ENCODE measurements at places on chromosomes 5 and 9. TPM values are rescaled to one million over a fixed set of nuclear protein-coding genes. Genes with fewer than 3 reads are reported as not detected.

The LIX1 gene
- 0.04 TPM for polyA plus RNA-seq

- no peak overlapping the region for H3K27ac ChIP-seq
- no peaks in the 10 kb centered on the region for H3K36me3 ChIP-seq
- H3K4me3 ChIP-seq, result no peak overlapping the region
Observed at GRCh38 chr5:74389531-74390305, 250.8 kb downstream of the ENC1 start.

GRCh38 chr5:96734871-96735325 is 72.7 kb downstream of the CAST start:
- no peak for DNase-seq
- H3K27me3 ChIP-seq, result no peaks in the 10 kb centered on the region
- H3K4me3 ChIP-seq, result no peak overlapping the region
- H3K27ac ChIP-seq, result no peak overlapping the region
- no peaks in the 10 kb centered on the region for H3K4me1 ChIP-seq

DNA sequence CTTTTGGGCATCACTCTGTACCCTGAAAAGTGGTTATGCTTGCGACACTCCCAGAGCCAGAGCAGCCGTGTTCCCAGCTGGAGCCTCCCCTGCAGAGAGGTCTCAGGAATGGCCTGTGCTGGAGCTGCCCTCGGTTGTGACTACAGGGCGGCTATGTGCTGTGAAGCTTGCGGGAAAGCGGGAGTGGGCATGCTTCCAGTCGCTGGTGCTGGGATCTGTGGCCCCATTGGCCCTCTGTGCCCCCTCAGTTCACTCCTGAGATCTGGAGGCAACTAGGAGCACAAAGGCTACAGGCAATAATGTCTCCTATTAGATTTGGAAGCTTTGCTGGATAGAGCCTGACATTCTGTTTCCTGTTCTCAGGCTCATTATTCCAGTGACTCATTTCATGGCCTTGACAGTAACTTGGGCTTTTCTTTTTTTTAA is 56.9 kb downstream of the GPR107 start:
- H3K27me3 ChIP-seq, result no peaks in the 10 kb centered on the region
- H3K36me3 ChIP-seq, result peaks cover 3% of the 10 kb centered on the region
- H3K27ac ChIP-seq, result no peak overlapping the region
- peaks cover 6% of the 10 kb centered on the region for H3K4me1 ChIP-seq
- H3K4me3 ChIP-seq, result no peak overlapping the region
- DNase-seq, result no peak

DNA sequence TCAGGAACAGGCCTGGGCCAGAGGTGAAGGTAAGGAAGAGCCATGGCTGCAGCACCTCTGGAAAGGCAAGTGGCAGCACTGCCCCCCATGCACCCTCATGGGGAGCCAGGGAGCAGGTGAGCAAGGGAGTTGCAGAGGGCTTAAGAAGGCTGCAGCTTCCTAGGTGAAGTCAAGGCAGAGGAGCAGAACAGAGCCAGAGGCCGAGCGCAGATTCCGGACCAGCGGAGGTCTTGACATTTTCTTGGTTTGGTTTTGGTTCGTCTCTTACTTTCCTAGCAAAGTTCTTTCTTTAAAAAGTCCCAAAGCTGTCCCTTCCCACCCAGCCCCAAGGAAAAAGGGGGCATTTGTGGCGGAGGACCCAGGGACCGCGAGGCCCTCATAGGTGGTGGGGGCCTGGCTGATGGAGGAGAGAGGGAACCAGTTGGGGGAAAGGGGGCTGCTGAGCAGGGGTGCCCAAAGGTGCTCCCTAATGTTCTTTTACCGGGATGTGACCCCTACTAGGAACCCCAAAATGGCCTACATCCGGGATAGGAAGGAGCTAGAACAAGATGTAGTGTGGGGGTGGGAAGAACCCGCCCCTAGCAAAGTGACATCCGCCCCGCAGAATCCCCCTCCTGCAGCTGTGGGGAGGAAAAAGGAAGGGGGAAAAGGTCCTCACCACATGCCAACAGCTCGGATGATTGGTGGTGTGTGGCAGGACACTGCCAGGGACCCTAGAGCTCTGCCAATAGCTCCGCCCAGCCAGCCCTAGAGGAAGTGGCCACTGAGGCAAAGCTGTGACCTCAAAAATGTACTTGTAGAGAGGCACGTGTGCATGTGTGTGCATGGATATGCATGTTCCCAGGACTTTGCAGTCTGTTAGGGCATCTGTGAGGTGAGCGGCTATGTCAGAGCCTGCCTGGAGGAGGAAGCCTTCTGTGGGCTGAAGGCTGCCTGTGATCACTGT is 914 bp upstream of the CD72 start:
- H3K27ac ChIP-seq, result peak overlapping the region; percentile 57
- peak; percentile 74 for DNase-seq
- no peaks in the 10 kb centered on the region for H3K36me3 ChIP-seq

The IL31RA gene
- not detected for polyA plus RNA-seq

The DIPK1B gene
- polyA plus RNA-seq, result 0.08 TPM

The RPP25L gene
- 26.1 TPM for polyA plus RNA-seq

DNA sequence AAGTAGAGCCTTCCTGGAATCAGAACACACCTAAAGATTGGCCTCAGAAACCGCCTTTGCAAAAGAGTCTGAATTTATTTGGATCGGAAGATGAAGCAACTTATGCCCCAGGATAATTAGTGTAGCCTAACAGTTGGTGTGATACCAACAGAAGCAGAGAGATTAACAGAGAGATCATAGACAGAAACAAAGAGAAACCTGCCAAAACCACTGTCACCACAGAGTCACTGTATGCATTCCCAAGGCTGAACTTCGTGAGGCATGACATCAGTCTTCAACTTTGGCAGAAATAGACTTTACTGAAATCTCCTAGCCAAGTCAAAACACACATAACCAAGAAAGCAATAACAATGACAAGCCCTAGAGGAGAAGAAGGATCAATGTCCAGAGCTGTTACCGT is 361.8 kb downstream of the ELAVL2 start:
- no peak for DNase-seq
- H3K27me3 ChIP-seq, result no peaks in the 10 kb centered on the region
- H3K27ac ChIP-seq, result no peak overlapping the region

- H3K36me3 ChIP-seq, result no peaks in the 10 kb centered on the region
- H3K4me3 ChIP-seq, result no peak overlapping the region
- no peaks in the 10 kb centered on the region for H3K27me3 ChIP-seq
- no peak for DNase-seq
- H3K4me1 ChIP-seq, result peaks cover 9% of the 10 kb centered on the region
Observed at GRCh38 chr5:115978779-115979178, 16.5 kb downstream of the LVRN start.

The OR1Q1 gene
- not detected for polyA plus RNA-seq

DNA sequence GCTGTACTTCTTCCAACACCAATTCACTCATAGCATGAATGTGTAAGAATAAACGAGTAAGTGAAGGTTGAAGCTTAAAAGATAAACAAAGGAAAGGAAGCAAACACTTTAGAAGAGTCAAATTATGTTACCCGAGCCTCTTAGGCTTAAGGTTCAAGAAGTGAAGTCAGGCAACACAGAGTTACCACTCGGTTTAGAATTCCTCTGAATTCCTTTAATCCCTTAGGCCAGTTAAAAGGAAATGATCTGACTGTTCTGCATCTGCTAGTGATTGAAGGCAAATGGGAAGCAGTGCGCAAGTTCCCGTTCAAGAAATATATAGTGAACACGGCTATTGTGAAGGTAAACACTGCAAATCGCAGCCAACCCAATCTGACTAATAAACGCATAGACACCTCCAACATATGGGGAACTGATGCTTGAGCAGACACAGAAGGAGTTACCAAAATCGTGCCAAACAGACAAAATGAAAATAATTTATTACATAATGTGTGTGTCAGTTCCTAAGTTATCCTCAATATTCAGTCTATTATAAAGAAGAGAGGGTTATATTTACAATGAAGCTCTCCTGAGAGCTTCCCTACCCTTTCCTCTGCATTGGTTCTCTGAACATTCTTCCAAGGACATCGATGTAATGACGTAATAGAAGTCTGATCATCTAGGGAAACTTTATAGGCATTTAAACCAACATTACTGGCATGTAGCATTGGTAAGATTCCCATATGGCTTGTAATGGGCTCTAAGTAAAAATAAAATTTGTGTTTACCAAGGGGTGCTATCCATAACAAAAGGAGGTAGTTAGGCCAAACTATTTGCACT is 837.1 kb upstream of the ZNF608 start:
- no peak for DNase-seq
- no peaks in the 10 kb centered on the region for H3K27me3 ChIP-seq
- H3K4me1 ChIP-seq, result no peaks in the 10 kb centered on the region
- H3K36me3 ChIP-seq, result no peaks in the 10 kb centered on the region

The HK3 gene
- polyA plus RNA-seq, result not detected

- no peaks in the 10 kb centered on the region for H3K4me1 ChIP-seq
- H3K4me3 ChIP-seq, result no peak overlapping the region
- no peak overlapping the region for H3K27ac ChIP-seq
- no peaks in the 10 kb centered on the region for H3K27me3 ChIP-seq
Observed at GRCh38 chr5:33370466-33370859, 70.3 kb upstream of the TARS1 start.

GRCh38 chr9:128169492-128169891 is 9.4 kb downstream of the BBLN start:
- DNase-seq, result no peak
- no peaks in the 10 kb centered on the region for H3K27me3 ChIP-seq
- H3K27ac ChIP-seq, result no peak overlapping the region
- no peak overlapping the region for H3K4me3 ChIP-seq
- no peaks in the 10 kb centered on the region for H3K4me1 ChIP-seq
- H3K36me3 ChIP-seq, result peaks cover 13% of the 10 kb centered on the region

- peaks cover 7% of the 10 kb centered on the region for H3K36me3 ChIP-seq
- H3K4me1 ChIP-seq, result no peaks in the 10 kb centered on the region
- no peak overlapping the region for H3K4me3 ChIP-seq
Observed at GRCh38 chr9:130707225-130707976, 13.8 kb downstream of the EXOSC2 start.

GRCh38 chr5:5178136-5178535 is 38.0 kb downstream of the ADAMTS16 start:
- no peaks in the 10 kb centered on the region for H3K4me1 ChIP-seq
- no peak overlapping the region for H3K27ac ChIP-seq
- no peak for DNase-seq
- no peaks in the 10 kb centered on the region for H3K36me3 ChIP-seq
- H3K4me3 ChIP-seq, result no peak overlapping the region

DNA sequence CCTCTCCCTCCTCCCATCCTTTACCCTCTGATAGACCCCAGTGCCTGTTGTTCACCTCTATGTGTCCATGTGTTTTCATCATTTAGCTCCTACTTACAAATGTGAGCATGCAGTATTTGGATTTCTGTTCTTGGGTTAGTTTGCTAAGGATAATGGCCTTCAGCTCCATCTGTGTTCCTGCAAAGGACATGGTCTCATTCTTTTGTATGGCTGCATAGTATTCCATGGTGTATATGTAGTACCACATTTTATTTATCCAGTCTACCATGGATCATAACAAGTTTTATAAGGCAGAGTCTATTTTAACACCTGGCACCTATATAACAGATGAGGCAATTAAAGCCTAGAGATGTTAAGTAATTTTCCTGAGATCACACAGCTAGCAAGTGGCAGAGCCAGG is 7.4 kb downstream of the YTHDC2 start:
- DNase-seq, result no peak
- H3K4me1 ChIP-seq, result peaks cover 19% of the 10 kb centered on the region
- peak overlapping the region; percentile 10 for H3K27ac ChIP-seq
- no peaks in the 10 kb centered on the region for H3K27me3 ChIP-seq

GRCh38 chr9:70113403-70114022 is 69.9 kb downstream of the MAMDC2 start:
- H3K4me1 ChIP-seq, result no peaks in the 10 kb centered on the region
- H3K27me3 ChIP-seq, result no peaks in the 10 kb centered on the region
- no peaks in the 10 kb centered on the region for H3K36me3 ChIP-seq
- H3K4me3 ChIP-seq, result no peak overlapping the region

DNA sequence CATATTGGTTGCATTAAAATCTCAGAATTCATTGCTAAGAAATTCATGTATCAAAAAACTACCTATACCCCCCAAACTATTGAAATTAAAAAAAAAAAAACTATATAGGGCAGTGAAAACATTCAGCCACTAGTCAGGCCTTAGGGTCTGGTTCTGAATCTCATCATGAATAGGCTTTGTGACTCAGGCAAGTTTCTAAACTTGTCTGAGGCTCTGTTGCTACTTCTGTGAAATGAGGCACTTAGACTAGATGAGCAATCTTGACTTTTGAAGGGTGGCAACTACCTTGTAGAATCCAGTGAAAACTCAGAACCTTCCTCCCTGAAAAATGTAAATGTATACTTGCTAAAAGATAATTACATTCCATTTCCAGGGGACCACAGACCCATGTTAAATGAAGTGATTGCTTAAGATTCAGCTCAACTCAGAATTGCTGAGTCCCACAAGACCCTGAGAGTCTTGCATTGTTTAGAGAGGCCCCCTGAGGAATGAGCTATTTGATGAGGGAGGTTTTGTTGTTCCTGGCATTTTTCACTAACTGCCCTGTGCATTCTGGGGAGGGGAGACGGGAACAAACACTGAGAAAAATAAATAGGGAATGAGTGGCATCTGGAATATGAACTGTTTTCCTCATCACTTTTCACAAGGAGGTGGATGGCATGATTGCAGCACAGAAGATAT is 29.5 kb downstream of the RAI14 start:
- DNase-seq, result no peak
- H3K27me3 ChIP-seq, result no peaks in the 10 kb centered on the region
- H3K4me1 ChIP-seq, result no peaks in the 10 kb centered on the region
- no peak overlapping the region for H3K4me3 ChIP-seq
- no peak overlapping the region for H3K27ac ChIP-seq

- no peaks in the 10 kb centered on the region for H3K4me1 ChIP-seq
- no peaks in the 10 kb centered on the region for H3K36me3 ChIP-seq
- no peak overlapping the region for H3K4me3 ChIP-seq
Observed at GRCh38 chr5:180109920-180110319, 38.4 kb upstream of the RNF130 start.

The FANCG gene
- 68.3 TPM for polyA plus RNA-seq

DNA sequence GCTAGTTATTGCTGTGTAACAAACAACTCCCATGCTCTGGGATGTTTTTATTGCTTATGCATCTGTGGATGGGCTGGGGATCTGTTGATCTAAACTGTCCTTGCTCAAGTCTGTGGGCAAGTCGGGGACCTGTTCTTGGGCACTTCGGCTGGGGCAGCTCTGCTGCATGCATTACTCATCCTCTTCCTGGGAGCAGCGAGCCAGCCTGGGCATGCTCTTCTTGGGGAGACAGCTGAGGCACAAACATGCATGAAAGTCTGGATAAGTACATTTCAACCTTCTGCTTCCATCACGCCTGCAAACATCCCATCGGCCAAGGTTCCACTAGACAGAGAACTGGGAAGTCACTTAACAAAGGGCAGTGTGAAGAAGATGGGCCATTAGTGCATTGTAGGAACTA is 66.3 kb downstream of the ANKRD33B start:
- H3K4me1 ChIP-seq, result peaks cover 83% of the 10 kb centered on the region
- H3K27ac ChIP-seq, result peak overlapping the region; percentile 93
- DNase-seq, result no peak
- peaks cover 7% of the 10 kb centered on the region for H3K36me3 ChIP-seq

The PDE6A gene
- polyA plus RNA-seq, result 0.05 TPM

- H3K27ac ChIP-seq, result no peak overlapping the region
- H3K4me1 ChIP-seq, result peaks cover 7% of the 10 kb centered on the region
- H3K4me3 ChIP-seq, result no peak overlapping the region
- H3K27me3 ChIP-seq, result no peaks in the 10 kb centered on the region
- DNase-seq, result no peak
- no peaks in the 10 kb centered on the region for H3K36me3 ChIP-seq
Observed at GRCh38 chr5:132773114-132773513, 3.9 kb downstream of the SEPTIN8 start.

Measured in GM12878 (cell line).